ENCODE measurements at places on chromosomes 12 and 14. TPM values are rescaled to one million over a fixed set of nuclear protein-coding genes. Genes with fewer than 3 reads are reported as not detected.

The LPAR5 gene
- total RNA-seq, result not detected

The KLHDC1 gene
- 2.2 TPM for total RNA-seq

The DRAM1 gene
- total RNA-seq, result 12.8 TPM

The PSEN1 gene
- 34.4 TPM for total RNA-seq

The NFYB gene
- 14.5 TPM for total RNA-seq

The BHLHE41 gene
- 3.1 TPM for total RNA-seq

The OR4E2 gene
- total RNA-seq, result not detected

The DEPDC4 gene
- 6.9 TPM for total RNA-seq

The MIP gene
- total RNA-seq, result not detected

The ZNF410 gene
- 42.5 TPM for total RNA-seq

The SMOC1 gene
- total RNA-seq, result 2.2 TPM

The KLRC3 gene
- total RNA-seq, result 0.39 TPM

The WSCD2 gene
- total RNA-seq, result not detected

The RPGRIP1 gene
- under 0.01 TPM for total RNA-seq

The ZNF84 gene
- 6.2 TPM for total RNA-seq

The RNU4-1 gene
- under 0.01 TPM for total RNA-seq

The INSM2 gene
- total RNA-seq, result not detected

The ALDH1L2 gene
- 35.3 TPM for total RNA-seq

The BCL11B gene
- total RNA-seq, result 0.13 TPM

The LRP6 gene
- total RNA-seq, result 11.6 TPM

The FAM186B gene
- total RNA-seq, result 0.32 TPM

The AP5M1 gene
- 15.3 TPM for total RNA-seq

The WNT1 gene
- total RNA-seq, result not detected

The TRHDE gene
- total RNA-seq, result 16.8 TPM

The TEX52 gene
- total RNA-seq, result not detected

The RNU6-7 gene
- total RNA-seq, result not detected

The PDE3A gene
- total RNA-seq, result 3.6 TPM

The KRT71 gene
- not detected for total RNA-seq

The SLCO1B1 gene
- not detected for total RNA-seq

The ANO2 gene
- under 0.01 TPM for total RNA-seq

The PLEKHG7 gene
- total RNA-seq, result 0.13 TPM

The MYH6 gene
- not detected for total RNA-seq

The PPP1R1A gene
- not detected for total RNA-seq

The SMIM41 gene
- total RNA-seq, result 50.8 TPM

The NID2 gene
- 178 TPM for total RNA-seq

The KLRF2 gene
- not detected for total RNA-seq

The FITM1 gene
- not detected for total RNA-seq

The SLC2A3 gene
- 123 TPM for total RNA-seq

The TSPAN19 gene
- total RNA-seq, result 0.13 TPM

The RIMBP2 gene
- total RNA-seq, result not detected

The MYF6 gene
- total RNA-seq, result 0.80 TPM

The TAS2R14 gene
- total RNA-seq, result 1.9 TPM

The GDF3 gene
- not detected for total RNA-seq

The PFDN5 gene
- 505 TPM for total RNA-seq

The MSI1 gene
- total RNA-seq, result 0.78 TPM

The COCH gene
- total RNA-seq, result 0.39 TPM

The CCDC175 gene
- total RNA-seq, result not detected

The GNB3 gene
- total RNA-seq, result 0.39 TPM

The IL26 gene
- total RNA-seq, result not detected

The PLEKHG3 gene
- total RNA-seq, result 3.2 TPM

The OAS2 gene
- not detected for total RNA-seq

The SLC8A3 gene
- total RNA-seq, result 1.4 TPM

The LMO3 gene
- not detected for total RNA-seq

The OTOGL gene
- total RNA-seq, result not detected

The OAS1 gene
- not detected for total RNA-seq

The A2M gene
- total RNA-seq, result 566 TPM

The REM2 gene
- 0.32 TPM for total RNA-seq

The HNF1A gene
- total RNA-seq, result not detected

The ST8SIA1 gene
- total RNA-seq, result under 0.01 TPM

Measured in epithelial cell of alveolus of lung (primary cell).